Activated naive CD8-positive, alpha-beta T cell treated with anti-CD3 and anti-CD28 coated beads for 36 hours (primary cell): ENCODE measurements at places on chromosomes 4 and X. TPM values are rescaled to one million over a fixed set of nuclear protein-coding genes. Genes with fewer than 3 reads are reported as not detected.

- DNase-seq: no peak
Measured at GRCh38 chr4:114041117-114041475, 61.6 kb upstream of the ARSJ start.

DNA sequence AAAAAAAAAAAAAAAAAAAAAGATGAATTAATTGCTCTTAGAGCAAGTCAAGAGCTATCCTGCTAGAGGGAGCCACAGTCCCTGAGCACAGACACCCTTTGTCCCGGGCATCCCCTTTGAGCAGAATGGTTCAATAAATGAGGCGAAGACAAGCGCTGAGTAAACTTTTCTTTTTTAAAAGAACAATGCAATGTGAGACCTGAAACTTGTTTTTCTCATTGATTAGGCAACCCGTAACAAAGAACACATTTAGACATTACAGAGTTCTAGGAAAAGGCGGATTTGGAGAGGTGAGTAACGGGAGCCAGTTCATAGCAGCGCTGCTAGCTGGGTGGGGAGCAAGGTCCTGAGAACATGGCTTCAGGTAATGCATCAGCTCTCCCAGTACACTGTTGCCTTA, 46.1 kb downstream of the GRK4 start:
- no peak for DNase-seq

DNA sequence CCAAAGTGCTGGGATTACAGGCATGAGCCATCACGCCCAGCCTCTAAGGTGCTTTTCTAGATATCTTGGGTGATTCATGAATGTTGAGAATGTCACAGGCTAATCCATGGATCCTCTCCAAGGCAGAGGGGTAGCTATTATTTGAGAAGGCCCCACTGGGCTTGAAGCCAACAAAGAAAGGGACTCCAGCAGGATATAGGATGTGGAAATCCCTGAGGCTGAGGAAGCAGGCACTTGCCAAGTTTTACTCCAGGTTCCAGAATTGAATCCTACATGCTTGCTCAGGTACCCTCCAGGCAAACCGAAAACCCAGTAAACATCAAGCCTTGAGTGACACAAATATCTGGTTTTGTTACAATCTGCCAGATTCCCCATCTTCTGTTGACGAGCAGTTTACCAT, 15.8 kb downstream of the NLGN3 start:
- no peak for DNase-seq

GRCh38 chr4:139767168-139767567, 101.5 kb downstream of the MGST2 start:
- DNase-seq: no peak

- DNase-seq: no peak
Measured at GRCh38 chrX:131202766-131203165, 86.3 kb downstream of the IGSF1 start.

The IQCM gene
- not detected for total RNA-seq

The RASL11B gene
- 0.14 TPM for total RNA-seq

The NEUROG2 gene
- not detected for total RNA-seq

- DNase-seq: no peak
Measured at GRCh38 chr4:184647266-184648053, 1.8 kb downstream of the CASP3 start.

DNA sequence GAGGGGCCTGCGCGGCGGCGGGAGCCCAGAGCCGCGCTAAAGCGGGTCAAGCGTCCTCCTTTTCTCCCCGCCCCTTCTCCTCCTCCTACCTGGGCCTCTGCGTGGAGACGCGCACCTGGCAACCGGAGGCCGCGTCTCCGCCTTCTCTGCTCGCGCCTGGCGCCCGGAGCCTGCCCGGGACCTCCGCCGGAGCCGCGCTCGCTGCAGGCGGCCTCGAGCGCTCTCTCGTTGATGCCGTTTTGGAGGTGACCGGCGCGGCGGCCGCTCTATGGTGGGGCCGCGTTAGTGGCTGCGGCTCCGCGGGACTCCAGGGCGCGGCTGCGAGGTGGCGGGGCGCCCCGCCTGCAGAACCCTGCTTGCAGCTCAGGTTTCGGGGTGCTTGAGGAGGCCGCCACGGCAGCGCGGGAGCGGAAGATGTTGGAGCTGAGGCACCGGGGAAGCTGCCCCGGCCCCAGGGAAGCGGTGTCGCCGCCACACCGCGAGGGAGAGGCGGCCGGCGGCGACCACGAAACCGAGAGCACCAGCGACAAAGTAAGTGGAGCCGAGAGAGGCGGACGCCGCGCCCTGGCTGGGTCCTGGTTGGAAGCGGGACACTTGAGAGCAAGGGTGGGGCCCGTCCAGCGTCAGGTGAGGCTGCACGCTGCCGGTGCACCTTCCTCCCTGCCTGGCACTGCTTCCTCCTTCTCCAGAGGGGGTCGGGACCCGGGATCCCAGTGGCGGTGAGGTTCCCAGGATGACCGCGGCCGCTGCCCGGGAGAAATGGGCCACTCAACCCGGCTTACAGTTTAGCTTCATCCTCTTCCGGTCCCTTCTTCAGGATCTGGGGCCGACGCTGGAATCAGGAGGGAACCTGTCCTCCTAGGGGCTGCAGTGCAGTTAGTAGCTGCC, at the start of gene CDS1:
Gene CDS1 (plus strand): TSS at position 140 of the 888 bp plus-strand sequence. CDS start 275 bp downstream, at position 415.
- DNase-seq: no peak

DNA sequence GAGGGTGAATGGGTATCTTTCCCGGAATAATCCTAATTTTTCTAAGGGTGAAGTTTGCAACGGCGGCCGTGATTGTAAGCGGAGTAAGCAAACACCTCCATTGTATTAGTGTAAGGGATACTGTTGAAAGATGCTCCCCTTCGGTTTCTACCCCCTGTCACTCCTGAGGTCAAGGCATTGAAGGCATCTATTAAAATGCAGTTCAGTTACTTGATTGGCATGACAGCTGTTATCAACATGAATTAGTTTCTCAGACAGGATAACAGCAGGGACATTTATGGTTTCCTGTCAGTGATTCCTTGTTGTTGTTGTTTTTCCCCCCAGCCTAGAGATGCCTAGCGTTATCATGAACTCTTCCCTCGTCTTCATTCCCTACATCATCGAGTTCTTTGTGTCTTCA, 552 bp downstream of the SLC25A14 start:
- no peak for DNase-seq

DNA sequence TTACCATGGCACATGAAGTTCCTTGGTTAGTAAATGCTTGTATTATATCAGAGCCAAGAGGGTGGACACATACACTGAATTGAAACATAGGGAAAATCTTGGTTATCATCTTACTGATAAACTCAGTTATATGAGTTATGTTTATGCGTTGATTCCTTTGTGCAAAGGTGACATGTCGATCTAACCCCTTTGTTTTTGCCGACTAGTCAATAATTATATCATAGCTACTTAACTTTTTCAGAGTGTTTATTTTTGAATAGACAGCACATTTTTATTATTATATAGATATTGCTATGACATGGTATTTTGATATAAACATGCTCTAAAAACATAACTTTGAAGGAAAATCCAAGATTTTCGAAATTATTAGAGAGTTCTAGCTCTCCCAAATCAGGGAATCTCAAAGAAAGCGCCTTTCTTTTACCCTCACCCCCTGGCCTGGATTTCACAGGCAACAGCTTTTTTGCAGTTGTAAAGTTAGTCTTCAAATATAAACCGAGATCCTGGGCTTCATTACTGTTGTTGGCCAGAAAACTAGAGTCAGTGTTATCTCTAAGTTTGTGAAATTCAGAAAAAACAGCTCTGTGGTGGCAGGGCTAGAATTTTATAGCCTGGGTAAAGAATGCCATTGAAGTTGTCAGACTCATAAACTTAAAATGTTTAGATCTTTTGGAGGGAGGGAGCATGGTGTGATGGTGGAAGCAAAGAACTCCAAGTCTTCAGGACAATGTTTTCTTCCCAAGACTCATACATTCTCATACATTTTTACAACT, 45.8 kb upstream of the PITX2 start:
- DNase-seq: no peak

DNA sequence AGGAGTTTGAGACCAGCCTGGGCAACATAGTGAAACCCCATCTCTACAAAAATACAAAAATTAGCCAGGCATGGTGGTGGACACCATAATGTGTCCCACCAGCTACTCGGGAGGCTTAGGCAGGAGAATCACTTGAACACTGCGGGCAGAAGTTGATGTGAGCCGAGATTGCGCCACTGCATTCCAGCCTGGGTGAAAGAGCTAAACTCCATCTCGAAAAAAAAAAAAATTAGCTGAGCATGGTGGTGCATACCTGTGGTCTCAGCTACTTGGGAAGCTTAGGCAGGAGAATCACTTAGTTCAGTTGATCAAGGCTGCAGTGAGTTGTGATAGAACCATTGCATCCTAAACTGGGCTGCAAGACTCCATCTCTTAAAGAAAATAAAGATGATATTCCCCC, 91.2 kb downstream of the PLS3 start:
- no peak for DNase-seq

The F8A2 gene
- total RNA-seq: not detected

DNA sequence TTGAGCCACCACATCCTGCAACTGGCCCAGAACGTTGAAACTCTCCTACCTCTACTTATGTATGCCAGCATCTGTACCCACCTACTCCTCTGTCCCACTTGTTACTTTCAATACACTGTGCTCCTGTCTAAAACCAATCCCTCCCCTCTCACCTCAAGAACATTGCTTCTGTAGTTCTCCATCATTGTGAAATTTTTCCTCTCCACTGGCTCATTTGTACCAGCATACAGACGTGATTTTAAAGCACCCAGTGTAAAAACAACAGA, 25.5 kb upstream of the USO1 start:
- DNase-seq: no peak

GRCh38 chrX:140766024-140766611, 56.6 kb downstream of the LINC00632 start:
- no peak for DNase-seq

DNA sequence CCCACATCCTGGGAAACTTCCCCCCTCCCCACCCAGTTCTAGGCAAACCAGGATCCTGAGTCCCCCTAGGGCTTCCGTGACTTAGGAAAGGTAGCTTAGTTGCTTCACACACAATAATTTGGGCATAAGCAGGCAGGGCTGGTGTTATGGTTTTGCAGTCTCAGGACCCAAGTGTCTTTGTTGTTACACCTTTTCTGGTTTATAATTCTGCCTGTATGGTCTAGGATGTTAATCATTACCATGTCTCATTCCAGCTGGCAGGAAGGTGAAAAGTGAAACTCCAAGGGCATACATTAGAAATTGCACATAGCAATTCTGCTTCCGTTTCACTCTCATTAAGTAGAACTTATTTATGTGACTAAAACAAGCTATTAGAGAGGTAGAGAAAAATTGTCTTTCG, 16.8 kb downstream of the UGT8 start:
- DNase-seq: no peak

- DNase-seq: no peak
Measured at GRCh38 chr4:158159054-158159717, 13.6 kb downstream of the GASK1B start.

DNA sequence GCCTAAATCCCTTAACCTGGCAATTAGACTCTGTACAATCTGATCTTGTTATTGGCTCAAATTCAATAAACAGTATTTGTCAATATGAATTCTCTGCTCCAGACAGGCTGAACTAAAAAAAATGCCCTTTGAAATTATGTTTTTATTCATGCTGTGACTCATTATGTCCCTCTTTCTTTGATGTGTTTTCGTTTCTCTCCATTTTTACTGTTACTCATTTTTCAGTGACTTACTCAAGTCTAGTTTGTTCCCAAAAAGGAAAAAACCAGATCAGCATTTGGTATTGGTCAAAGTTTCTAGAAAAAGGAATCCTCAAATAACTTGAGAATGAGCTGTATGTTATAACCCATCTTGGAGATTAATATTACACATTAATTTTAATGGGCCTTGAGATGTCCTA, 40.4 kb downstream of the UNC5C start:
- no peak for DNase-seq

- no peak for DNase-seq
Measured at GRCh38 chr4:152112190-152112589, 351.4 kb upstream of the GATB start.

DNA sequence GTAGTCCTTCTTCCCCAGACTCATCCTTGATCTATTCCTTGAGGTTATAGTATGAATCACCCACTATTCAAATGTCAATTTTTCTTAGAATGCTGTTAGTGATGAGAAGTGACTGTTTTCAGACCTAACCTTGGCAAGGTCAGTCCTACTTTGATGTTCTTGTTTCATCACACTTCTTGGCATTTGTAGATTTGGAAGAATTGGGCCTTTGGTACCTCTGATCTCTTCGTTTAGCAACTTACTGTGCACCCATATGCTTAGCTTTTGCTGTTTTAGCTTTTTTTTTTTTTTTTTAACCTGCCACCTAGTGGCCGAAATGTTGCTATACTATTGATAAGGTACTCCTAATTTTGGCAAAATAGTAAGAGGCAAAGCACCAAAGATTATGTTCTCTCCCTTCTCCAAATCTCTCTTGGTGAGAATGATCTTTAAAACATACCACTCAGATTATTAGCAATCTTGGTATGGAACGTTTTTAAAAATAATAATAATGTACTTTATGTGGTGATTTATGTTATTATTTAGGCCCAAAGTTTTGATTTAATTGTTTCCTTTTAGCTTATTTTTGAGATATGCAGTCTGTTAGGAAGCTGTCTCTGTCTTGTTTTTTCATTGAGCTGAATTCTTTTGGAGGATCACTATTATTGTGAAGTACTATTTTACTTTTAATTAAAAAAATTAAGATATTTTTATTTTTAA, 16.6 kb downstream of the DCK start:
- no peak for DNase-seq

- no peak for DNase-seq
Measured at GRCh38 chrX:22691966-22692565, 307.7 kb upstream of the DDX53 start.

- DNase-seq: no peak
Measured at GRCh38 chr4:176270669-176271068, 1.6 kb upstream of the ASB5 start.
